ENCODE measurements at places on chromosomes 1 and 21.

DNA sequence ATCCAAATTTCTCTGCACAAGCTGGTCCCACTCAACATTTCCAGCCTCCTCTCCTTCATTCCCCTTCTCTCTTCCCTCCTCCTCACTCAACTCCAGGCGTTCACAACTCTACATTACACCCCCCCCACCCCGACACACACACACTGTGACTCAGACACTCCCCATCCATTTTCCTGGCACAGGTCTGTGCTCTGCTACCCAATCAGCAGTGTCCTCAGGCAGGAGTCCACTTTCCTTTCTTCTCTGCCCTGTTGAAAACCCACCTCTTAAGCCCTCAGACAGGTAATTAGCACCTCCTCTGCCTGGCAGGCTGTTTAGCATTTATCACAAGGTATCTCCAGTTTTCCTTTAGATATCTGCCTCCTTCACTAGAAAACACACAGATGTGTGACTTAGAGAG, 8.8 kb upstream of the LMX1A start:
- DNase-seq, result no peak

DNA sequence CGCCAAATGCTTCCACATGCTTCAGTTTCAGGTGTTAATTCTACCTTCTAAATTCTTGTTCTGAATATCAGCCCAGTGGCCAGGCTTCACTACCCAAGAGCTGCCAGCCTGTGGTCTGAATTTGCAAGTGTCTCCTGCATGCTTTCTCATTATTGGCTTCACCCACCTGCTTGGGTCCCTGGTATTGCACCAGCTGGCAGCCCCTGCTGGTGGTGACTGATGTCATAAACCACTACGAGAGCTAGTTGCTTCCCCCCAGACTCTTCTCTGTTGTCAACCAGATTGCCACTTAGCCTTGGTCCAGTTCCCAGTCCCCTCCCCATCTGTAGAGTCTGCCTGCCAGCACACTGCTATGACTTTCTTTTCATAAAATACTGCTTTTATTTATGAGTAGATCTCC, 197.7 kb upstream of the DUSP10 start:
- DNase-seq, result no peak

DNA sequence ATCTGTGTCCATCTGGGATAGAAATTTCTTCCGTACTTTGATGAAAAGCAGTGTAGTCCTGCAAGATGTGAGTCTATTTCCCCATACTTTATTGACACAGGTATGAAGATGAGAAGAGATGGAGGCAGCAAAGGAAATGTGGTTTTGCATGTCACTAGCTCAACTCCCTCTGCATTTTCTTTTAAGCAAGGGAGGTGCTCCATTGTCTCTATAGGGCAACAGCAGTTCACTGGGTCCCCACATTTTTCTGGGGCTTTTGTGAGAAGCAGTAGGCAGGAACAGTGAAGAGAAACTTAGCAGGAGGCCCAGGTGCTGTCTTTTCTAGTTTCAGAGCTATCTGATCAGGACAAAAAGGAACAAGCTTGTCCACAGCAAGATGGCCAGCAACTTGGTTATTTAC, 37.1 kb downstream of the C21orf91 start:
- no peak for DNase-seq

GRCh38 chr1:41392528-41392924, 31.3 kb downstream of the FOXO6 start:
- no peak for DNase-seq

GRCh38 chr1:69403756-69404320, 163.9 kb upstream of the LRRC7 start:
- DNase-seq, result no peak

DNA sequence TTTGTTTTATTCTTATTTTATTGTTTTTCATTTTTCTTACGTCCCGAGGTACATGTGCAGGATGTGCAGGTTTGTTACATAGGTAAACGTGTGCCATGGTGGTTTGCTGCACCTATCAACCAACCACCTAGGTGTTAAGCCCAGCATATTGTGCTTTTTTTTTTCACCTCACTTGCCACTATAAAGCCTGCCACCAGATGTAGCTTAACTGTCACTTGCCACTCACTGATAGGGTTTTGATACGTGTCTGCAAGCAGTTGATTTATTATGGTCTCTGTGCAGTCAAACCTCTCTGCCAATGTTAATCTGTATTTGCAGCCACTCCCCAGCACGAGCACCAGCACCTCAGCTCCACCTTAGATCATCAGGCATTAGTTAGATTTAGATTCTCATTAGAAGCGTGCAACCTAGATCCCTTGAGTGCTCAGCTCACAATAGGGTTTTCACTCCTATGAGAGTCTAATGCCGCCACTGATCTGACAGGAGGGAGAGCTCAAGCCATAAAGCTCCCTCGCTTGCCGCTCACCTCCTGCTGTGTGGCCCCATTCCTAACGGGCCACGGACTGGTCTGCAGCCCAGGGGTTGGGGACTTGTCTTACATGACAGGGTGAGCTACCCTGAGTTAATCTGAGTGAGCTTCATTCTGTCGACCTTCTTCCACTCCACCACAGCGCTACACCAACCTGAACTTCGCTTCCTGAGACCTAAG, 17.9 kb upstream of the ABCG1 start:
- DNase-seq, result no peak

DNA sequence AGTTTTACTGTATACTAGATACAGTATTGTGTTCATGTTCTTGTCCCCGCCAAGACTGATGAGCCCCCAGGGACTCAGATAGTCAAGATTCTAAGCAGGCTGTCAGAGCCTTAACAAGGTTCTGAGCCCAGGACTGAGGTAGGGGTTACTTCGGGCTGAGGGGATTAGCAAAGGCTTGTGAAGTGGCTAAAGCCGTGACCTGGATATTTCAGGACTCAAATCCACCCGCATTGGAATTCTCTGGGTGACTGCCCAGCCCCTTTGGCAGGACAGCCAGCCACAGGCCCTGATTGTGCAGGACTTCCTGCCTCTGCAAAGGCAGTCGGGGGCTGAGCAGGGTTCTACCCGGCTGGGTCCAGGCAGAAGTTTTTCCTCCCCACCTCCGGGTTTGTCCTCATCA, at the start of gene PLA2G5:
PLA2G5 (plus strand) TSS at position 321 of the 400 bp plus-strand sequence. CDS start 14,637 bp downstream, outside the sequence.
- DNase-seq, result no peak

All from activated CD4-positive, alpha-beta T cell treated with anti-CD3 and anti-CD28 coated beads for 36 hours (primary cell).